ENCODE measurements at places on chromosomes 5 and 9.

- no peak for DNase-seq
These were observed 8.9 kb downstream of the MTRR start for GRCh38 chr5:7877851-7878250.

DNA sequence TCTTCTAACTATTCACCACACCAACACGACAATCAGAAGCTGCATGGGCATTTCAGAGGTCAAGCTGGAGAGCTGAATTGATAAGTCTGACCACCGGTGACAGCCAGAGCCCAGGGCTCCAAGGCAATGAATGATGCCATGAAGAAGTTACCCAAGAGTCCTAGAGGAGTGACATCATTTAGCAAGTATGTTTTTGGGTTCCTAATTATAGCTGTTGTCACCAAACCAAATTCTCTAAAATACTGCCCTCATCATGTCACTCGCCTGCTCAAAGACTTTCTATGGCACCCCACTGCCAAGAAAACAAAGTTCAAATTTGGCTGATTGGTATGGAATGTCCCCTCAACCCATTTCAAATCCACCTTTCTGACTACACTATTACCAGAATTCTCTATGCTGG is 235.1 kb downstream of the SPOCK1 start:
- DNase-seq: no peak

- no peak for DNase-seq
These were observed 96.5 kb upstream of the LHFPL2 start for GRCh38 chr5:78744951-78745534.

DNA sequence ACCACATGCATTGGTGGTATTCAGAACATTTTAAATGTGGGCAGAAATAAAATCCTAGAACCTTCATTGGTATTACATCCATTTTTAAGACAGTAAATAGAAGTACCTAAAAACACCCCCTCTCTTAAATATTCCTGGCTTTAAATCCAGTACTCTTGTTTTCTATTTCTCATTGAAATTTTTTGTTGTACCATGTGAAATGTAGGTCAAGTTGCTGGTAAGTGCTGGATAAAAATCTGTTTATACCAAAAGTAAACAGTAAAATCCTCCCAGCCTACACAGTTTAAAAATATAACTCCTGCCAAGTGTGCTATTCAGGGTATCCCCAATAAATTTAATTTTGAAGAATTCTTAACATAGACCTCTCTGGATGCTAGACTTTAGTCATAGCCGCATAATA is 75.0 kb upstream of the FST start:
- DNase-seq: no peak

- DNase-seq: no peak
These were observed 11.7 kb upstream of the IFNA5 start for GRCh38 chr9:21316860-21317259.

DNA sequence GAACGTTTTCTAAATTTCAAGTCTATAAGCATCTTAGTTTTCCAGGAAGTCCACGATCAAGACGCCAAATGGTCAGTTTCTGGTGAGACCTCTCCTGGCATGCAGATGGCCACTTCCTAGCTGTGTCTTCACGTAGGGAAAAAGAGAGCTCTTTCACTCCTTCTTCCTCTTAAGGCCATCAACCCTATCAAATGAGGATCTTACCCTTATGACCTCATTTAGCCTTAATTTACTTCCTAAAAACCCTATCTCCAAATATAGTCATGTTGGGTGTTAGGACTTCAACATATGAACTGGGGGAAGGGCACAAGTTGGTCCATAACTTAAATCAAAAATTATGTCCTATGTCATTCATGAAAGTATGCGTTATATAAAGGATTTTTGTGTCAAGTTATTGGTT is 229.5 kb downstream of the ARL15 start:
- DNase-seq: no peak

Measured in NCI-H187 treated with DMSO at 0.1 percent for 48 hours (cell line).